ENCODE measurements at places on chromosomes 16 and 17.

GRCh38 chr17:28970879-28971278, 19.6 kb upstream of the PHF12 start:
- DNase-seq, result no peak

- no peak for DNase-seq
Measured at GRCh38 chr17:50939795-50940684, 73.9 kb upstream of the TOB1 start.

- no peak for DNase-seq
Measured at GRCh38 chr16:78368121-78369102, 269.0 kb downstream of the WWOX start.

DNA sequence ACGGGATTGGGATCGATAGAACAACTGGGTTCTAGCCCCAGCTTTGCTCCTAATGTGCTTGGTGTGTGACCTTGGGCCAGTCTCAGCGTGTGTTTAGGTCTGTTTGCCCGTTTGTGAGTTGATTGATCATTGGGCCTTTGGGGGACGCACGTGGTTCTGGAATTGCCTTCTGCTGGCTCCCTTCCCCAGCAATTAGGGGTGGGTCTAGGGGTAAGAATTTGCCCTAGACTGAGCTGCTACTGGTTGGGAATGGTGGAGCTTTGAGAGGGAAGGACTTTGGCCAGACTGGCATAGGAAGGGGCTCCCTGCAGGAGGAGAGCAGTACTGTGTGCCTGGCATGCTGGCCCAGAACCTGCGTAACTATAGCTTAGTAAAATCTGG, 1.5 kb downstream of the SPNS2 start:
- no peak for DNase-seq

GRCh38 chr16:49458656-49459445, 85.2 kb downstream of the C16orf78 start:
- no peak for DNase-seq

DNA sequence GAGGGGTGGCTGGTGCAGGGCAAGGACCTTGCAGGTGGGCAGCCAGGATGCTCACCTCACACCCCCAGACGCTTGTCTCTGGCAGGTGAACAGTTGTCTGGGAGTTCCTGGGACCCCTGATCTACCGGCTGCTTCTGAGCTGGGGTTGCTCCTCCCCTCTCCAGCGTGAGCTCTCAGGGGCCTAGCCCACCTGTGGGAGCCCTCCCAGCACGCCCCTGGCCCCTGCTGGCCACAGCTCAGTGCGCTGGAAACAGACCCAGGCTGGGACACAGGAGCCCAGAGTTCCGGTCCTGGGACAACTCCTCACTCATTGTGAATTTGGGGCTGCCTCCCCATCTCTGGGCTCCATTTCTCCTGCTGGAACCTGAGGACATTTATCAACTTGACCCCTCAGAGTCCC, 30.3 kb downstream of the ARHGAP23 start:
- no peak for DNase-seq

DNA sequence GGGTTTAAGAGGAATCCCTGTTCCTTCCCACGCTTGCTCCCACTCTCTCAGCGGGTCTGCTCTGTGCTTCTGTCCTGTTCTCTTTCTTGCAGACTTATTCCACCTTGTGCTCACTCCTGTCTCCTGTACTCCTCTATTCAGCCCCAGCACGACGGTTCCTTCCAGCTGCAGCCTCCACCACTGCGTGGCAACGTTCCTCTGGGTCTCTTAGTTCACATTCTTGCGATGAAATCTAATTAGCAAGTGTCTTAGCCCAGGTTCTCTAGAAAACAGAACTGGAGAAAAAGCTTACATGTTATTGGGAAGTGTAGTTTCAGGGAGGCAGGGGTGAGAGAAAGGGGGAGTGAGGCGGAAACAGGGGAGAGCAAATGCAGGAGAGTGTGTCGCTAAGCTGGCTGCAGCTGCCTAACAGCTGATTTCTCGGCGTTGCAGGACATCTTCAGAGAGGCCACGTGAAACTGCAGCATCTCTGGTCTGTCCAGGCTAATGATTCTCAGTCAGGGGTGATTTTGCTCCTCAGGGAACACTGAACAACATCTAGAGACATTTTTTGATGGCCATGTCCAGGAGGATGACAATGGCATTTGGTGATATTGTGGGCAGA, 213.2 kb upstream of the NLRP1 start:
- DNase-seq, result no peak

DNA sequence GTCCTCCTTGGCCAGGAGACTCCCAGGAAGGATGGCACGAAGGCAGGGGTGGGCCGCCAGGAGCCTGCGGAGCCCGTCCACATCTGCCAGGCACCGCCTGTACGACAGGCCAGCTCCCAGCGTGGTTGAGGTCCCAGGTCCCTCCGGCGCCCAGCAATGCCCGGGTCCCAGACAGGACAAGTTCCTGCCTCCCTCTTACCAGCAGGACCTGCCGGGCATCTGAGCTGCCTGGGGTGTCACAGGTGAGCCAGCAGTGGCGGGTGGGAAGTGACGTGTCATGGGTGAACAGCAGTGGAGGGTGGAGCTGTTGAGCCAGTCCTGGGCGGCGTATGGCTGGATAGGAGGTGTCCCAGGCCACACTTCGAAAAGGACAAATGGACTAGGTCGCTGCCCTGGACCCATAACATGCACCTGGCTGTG, 15.7 kb upstream of the BAHCC1 start:
- no peak for DNase-seq

GRCh38 chr16:2042986-2043666, 4.5 kb downstream of the NTHL1 start:
- DNase-seq, result no peak

DNA sequence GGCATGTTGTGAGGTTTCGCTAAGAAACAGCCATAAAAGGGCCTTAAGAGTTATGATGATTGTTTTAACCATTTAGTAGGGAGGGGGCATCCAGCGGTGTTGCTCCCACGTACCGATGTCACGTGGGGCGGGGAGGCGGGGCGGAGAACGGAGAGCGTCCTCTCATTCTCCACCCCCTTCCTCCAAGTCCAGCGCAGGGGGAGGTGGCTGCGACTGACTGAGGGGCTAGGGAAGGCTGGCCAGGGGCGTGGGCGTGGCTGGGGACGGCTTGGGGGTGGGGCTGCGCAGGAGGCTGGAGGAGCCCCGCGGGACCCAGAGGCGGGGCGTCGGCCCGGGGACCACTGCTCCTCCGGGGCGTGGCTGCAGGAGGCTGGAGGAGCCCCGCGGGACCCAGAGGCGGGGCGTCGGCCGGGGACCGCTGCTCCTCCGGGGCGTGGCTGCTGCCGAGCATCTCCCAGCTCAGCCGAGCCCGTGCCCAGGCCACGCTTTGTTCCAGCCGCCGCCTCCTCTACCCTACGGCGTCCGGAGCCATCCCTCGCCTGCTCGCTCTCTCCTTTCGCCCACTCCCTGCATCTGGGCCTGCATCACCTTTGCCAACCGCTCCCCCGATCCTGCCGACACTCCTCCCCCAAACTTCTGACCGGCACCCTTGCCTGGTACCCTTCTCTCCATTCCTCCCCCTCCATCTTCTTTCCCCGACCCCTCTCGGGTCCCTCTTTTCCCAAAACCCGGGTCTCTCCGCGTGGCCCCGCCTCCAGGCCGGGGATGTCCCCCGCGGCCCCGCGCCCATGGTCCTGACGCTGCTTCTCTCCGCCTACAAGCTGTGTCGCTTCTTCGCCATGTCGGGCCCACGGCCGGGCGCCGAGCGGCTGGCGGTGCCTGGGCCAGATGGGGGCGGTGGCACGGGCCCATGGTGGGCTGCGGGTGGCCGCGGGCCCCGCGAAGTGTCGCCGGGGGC, at the start of gene SARM1:
Gene SARM1 (plus strand): TSS at position 450 of the 958 bp plus-strand sequence. CDS start 339 bp downstream, at position 789.
- peak; percentile 92 for DNase-seq

GRCh38 chr16:57807252-57807967, 5.1 kb upstream of the KIFC3 start:
- peak; percentile 39 for DNase-seq

DNA sequence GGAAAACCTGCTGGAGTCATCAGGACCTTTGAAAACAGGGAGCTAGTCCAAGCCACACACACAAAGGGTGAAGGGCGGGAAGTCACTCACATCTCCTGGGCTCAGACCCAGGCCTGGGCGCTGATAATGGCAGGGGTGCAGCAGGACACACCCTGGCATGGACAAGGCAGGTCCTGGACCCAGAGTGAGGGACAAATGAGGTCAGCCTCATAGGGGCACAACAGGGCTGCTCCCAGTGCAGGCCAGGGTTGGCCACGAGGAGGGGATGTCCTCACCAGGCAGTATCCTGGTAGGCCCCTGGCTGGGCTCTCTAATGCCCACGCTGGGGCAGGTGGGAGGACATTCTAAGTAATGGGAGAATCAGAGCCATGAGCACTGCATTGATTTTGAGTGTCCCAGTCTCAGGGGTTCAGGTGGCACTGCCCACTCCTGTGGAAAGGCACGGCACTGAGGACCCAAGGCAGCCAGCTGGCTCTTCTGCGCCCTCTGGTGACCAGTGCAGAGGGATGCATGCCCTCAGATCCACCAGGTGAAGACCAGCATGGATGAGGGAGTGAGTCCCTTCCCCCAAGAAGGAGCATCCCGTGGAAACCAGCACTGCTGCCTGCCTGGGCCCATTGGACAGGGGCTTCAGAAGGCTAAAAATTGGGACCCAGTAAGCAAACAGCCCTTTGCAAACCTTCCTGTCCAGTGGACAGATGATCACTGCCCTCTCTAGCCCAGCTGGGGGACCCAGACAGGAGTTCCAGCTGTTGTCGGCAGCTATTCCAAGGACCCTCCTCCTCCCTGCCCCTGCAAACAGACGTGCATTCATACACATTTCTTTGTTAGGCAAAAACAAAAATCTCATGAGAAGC, 23.4 kb upstream of the SREBF1 start:
- peak; percentile 49 for DNase-seq

DNA sequence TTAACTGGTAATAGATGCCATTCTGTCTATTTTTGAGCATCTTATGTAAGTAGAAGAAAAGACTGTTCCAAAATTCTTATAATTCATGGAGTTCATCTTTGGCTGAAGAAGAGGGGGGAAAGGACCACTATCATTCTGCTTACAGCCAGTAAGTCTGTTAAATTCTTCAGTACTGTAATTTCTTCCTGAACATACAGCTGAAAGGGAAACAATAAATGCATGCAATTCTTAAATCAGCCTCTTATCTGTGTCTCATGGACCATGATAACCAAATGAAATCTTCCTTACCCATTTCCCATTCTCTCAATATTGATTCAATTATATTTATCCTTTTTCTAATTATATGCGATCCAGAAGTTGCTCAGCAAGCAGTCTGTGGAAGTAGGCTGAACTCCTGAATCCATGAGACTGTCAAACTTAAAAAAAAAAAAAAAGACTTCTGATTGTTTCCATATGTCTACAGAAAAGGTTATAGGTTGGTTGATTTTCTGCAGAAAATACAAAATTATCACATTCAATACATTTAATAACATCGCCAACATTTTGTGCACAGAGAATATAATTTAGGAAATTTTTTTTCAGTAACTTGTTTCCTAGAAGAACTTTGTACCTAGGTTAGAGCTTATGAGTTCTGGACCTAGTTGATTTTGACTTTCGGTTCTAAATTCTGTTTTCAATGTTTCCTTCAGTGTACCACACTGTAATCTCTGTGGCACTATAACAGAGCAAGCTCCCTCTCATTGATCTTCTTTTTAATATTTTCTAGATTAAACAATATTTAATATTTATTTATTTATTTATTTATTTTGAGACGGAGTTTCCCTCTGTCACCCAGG, 1.2 kb upstream of the ABCA9 start:
- no peak for DNase-seq

- peak; percentile 12 for DNase-seq
Measured at GRCh38 chr17:80561541-80562114, 17.0 kb downstream of the RPTOR start.

- no peak for DNase-seq
Measured at GRCh38 chr16:67517661-67518423, 10.8 kb upstream of the RIPOR1 start.

DNA sequence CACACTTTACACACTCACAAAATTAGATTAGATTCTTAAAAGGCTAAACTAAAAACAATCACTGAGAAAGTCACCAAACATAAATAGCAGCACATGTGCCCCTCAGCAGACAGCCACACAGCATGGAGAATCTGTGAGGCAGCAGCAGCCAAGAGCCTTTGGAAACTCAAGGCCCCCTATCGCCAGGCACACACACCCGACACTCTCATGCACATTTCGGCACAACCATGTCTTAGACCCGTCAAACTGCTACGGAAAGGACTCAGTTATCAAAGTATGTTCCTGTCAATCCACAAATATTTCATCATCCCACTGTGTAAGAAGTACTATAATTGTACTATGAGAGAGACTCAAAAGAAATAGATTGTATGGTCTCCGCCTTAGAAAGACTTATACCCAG, 20.9 kb downstream of the UBE2O start:
- DNase-seq, result peak; percentile 9

GRCh38 chr16:3149630-3150345, 15.0 kb downstream of the ZNF213 start:
- DNase-seq, result peak; percentile 75

DNA sequence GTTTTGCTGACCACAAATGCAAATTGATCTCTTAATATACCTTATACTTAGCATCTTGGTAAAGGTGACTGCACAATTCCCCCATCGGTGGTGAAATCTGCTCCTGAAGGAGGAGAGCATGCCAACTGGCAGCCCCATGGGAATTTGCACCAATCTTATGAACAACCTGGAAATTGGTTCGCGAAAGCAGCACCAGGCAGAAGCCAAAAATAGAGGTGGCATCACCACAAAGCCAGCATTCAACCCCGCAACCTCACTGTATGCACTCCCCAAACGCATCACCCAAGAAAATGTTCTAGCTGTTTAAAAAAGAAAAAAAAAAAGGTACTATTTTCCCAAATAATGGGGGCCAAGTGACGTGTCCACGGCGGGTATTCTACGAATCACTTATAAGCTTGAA, 213.4 kb downstream of the ZFHX3 start:
- no peak for DNase-seq

DNA sequence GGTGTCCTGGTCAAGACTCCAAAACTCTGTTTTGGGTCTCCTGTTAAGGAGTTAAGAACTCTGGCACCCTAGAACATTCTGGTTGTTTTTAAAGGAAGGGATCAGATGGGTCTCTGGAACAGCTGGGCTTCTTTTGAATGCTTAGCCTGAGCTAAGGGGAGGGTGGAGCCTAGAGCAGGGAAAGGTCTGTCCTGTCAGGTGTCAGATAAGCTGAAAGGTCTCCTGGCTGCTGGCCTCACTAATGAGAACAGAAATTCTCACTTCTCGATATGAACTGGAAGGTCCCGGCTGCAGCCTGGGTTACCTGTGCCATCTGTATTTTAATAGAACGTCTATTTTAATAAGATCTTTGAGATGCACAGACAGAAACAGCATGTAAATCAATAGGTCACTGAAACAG, 69.0 kb downstream of the RAP1GAP2 start:
- DNase-seq, result no peak

DNA sequence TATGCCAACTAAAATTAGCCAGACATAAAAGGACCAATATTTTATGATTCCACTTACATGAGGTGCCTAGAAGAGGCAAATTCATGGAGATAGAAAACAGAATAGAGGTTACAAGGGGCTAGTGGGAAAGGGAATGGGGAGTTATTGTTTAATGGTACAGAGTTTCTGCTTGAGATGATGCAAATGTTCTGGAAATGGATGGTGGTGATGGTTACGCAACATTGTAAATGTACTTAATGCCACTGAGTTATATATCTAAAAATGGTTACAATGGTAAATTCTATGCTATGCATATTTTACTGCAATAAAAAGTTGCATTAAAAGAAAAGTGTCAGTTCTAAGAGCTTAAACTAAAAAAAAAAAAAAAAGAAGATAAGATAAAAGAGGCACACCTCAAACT, 17.9 kb downstream of the MT1X start:
- no peak for DNase-seq

GRCh38 chr17:79808763-79809529, 12.1 kb upstream of the CBX8 start:
- peak; percentile 28 for DNase-seq

All from fibroblast of skin of right biceps (primary cell).